ENCODE measurements at places on chromosomes 7 and 10.

- no peak for DNase-seq
These were observed 24.9 kb downstream of the TECTB start for GRCh38 chr10:112308125-112308502.

DNA sequence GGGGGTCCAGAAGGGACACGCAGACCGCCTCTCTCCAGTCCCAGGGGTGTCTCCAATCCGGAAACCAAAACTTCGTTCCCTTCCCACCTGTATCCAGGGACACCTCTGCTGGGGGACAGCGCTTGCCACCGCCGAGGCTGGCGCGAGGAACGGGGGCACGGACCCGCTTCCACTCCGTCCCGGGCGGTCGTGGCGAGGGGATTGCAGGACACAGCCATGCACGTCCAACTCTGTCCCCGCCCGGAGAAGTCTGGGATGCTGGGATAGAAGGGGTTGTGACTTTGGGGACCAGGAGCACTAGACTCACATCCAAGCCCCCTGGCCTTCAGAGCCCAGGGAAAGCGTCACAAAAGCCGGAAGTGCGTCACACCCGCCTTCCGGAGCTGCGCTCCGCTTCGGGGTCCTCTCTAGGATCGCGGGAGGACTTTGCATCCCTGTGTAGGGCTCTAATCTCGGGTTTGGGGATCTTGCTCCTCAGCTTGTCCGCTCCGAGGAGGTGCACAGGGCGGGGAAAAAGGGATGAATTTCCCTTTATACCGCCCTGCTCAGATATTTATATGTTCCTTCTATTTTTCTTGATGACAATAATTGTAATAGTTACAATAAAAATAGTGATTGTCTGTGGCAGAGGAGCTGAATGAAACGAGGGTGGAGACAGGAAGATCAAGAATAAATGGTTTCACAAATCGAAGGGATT is at the start of gene FAM200A:
Gene FAM200A, minus strand, starts transcription at position 348 of the 697 bp plus-strand sequence. CDS start 3,707 bp downstream, outside the sequence.
- peak; percentile 95 for DNase-seq

GRCh38 chr10:93680412-93681047 is 21.9 kb downstream of the FRA10AC1 start:
- peak; percentile 56 for DNase-seq

DNA sequence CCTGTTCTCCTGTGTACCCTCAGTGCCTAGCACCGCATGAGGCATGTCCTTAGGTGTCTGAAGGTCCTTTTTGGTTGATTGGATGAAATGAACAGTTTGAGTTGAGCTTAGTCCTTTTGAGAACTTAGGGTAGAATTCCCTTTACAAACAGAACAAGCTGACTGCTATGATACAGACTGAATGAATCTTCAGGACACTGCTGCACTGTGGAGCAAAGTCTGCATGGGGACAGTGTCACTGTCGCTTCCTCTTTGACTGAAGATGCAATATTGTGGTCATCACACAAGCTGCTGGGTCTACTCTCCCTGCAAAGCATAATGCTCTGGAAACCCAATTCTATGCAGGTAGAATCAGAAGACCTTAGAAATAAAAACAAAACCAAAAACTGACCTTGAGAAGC is 8.6 kb upstream of the PLAU start:
- DNase-seq = no peak

GRCh38 chr10:103144041-103144440 is 49.0 kb downstream of the NT5C2 start:
- peak; percentile 32 for DNase-seq

DNA sequence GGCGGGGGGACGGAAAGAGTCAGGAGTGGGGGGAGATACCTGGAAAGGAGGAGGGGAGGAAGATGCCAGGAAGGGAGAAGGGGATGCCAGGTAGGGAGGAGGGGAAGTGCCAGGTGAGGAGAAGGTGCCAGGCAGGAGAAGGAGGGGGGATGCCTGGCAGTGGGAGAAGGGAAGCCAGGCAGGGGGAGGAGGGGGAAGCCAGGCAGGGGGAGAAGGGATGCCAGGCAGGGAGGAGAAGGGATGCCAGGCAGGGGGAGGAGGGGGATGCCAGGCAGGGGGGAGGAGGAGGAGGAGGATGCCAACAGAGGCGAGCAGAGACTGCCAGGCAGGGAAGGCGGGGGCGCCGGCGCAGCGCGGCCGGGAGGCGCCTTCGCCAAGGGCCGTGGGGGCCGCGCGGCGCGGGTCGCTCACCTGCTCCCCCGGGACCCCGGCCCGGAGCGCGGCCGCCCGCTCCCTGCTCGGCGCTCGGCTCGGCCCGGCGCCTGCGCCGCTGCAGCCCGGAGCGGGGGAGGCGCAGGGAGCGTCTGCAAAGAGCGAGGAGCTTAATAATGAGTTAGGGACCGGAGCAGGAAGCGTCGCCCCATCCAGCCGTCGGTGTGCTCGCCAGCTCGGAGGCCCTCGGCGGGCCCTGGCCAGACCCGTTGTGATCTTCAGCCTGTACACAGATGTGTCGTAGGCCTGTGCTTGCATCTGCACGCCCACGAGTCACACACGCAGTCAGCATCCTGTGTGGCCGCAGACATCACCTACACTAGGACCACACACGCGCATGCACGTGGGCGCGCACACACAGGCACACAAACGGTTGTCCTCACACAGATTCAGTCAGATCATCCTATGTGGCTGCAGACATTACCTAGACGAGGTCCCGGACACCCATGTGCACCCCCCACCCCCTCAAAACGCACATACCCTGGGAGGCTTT is 28.4 kb upstream of the SMARCD3 start:
- peak; percentile 61 for DNase-seq

All from fibroblast of skin of scalp (primary cell).